ENCODE measurements at places on chromosomes 7 and 10.

GRCh38 chr7:102069931-102070629, 216.6 kb upstream of the SH2B2 start:
- DNase-seq = no peak

DNA sequence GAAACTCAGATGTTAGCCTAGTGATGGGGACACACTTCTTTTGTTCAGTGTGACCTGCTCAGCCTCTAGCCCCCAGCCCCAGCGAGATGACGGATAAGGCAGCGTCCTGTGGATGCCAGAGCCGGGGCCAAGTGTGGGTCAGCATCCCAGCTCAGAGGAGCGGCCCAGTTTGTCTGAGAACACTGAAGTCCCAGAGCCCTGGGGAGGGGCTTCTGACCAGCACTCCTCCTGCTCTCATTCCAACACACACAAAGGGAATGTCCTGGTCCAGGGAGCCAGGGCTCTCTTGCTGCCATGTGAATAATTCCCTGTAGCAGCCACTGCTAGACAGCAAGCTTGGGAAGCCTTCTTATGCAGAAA, 4.5 kb upstream of the ATP6V0E2 start:
- DNase-seq = no peak

- DNase-seq = no peak
Measured at GRCh38 chr10:118027397-118027796, 19.3 kb downstream of the RAB11FIP2 start.

- DNase-seq = no peak
Measured at GRCh38 chr7:26346611-26347203, 55.0 kb downstream of the SNX10 start.

DNA sequence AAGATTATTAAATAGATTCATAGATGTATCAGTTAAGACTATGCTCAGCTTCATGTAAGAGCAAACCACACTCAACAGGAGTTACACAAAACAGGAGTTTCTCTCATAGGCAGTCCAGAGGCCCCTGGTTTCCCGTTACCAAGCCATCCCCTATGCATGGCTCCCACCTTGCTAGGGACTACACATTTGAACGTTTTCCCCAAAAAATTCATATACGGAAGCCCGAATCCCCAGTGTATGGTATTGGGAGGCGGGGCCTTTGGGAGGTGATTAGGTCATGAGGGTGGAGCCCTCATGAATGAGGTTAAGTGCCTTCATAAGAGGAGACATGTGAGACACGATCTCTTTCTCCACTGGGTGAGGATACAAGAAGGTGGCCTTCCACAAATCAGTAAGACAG, 29.1 kb downstream of the RSU1 start:
- no peak for DNase-seq

Data from HFF-Myc (cell line).